ENCODE measurements at places on chromosomes 1 and 21.

- no peak for DNase-seq
These were observed 25.3 kb upstream of the FAAH start for GRCh38 chr1:46368791-46369190.

- DNase-seq = peak; percentile 40
These were observed 666 bp downstream of the PAFAH2 start for GRCh38 chr1:25996966-25997827.

- no peak for DNase-seq
These were observed 3.2 kb downstream of the FCRL2 start for GRCh38 chr1:157773493-157774350.

DNA sequence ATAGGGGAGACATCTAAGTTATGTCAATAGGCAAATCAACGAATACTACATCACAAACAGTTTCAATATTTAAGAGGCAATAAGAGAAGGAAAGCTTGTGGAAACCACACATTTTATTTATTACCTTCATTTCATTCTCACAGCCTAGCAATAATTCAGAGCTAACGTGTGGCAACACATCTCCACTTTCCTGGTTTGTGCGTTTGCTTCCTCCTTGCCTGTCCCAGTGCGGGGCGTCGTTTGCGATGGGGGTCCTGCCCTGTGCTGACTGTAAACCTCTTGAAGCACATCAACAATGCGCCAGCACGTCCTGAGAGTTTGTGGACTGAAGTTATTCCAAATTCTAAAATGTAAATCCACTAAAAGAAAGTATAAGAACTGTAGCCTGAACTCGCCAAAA lies 14.4 kb upstream of the VPS26C start:
- no peak for DNase-seq

DNA sequence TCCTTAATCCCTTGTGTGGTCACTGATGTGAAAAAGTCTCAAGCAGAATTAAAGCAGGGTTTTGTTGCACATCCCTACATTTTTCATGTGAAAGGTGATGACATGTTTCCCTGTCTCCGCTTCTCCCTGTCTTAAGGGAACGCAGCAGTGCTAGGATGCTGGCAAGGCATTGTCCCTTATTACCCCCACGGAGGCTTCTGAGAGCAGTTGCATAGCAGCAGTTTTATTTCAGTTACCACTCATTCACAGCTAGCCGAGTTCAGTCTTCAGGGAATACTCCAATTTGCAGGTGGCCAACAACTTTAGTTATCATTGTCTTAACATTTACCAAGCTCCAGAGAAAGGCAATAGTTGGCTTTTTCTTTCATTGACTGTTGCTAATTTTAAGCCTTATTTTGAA lies 89.1 kb downstream of the CLEC20A start:
- DNase-seq = no peak

DNA sequence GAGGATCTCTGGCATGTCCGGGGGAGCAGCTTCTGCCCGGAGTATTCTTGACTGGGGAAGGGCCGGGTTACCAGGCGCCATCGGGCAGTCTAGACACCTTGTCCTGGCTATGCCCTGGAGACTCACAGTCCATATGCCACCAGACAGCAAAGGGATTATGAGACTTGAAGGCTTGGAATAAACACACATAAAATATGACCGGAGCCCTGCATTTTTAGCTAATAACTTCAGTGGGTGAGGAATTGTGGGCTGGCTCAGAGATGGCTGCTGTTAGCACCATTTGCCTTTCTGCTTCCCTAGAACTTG lies 15.5 kb downstream of the NTPCR start:
- no peak for DNase-seq

GRCh38 chr1:62092110-62092509 lies 102.5 kb upstream of the L1TD1 start:
- no peak for DNase-seq

- DNase-seq = no peak
These were observed 225.7 kb downstream of the GREM2 start for GRCh38 chr1:240385985-240386978.

DNA sequence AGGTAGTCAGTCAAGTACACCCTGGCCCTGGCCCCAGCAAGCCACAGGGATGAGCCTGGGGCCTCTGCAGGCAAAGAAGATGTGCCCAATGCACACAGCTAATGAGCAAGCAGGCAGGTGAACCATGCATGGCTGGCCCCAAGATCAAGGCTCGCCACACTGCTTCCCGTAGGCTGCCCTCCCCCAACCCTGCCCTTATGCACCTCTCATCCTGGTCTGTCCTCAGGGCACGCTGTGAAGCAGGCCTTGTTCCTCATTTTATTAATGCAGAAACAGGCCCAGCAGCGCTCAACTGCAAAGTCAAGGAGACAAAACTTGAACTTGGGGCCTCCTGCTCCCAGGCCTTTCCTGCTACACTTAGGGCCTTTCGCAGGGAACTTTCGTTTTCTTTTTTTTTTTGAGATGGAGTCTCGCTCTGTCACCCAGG lies 35.6 kb upstream of the ID3 start:
- DNase-seq = no peak

GRCh38 chr21:34035619-34036354 lies 37.6 kb upstream of the MRPS6 start:
- DNase-seq = no peak

DNA sequence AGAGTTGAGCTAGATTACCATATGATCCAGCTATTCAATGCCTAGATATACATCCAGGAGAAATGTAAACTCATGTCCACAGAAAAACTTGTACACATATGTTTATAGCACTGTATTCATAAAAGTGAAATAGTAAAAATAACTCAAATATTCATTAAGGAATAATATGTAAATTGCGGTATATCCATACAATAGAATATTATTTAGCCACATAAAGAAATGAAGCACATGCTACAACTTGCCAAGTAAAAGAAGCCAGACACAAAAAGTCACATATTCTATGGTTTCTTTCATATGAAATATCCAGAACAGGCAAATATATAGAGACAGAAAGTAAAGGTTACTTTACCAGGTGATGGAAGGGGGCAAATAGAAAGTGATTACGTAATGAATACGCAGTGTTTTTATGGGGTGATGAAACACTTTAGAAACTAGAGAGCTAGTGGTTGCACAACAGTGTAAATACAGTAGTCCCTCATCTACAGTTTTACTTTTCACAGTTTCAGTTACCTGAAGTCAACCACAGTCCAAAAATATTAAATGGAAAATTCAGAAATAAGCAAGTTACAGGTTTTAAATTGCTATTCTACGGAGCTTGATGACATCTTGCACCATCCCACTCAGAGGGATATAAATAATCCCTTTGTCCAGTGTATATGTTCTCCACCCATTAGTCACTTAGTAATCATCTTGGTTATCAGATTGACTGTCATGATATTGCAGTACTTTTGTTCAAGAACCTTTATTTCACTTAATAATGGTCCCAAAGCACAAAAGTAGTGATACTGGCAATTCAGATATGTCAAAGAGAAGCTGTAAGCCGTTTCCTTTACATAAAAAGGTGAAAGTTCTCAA lies 62.3 kb downstream of the ZNF644 start:
- DNase-seq = no peak

- DNase-seq = no peak
These were observed 24.4 kb downstream of the SZRD1 start for GRCh38 chr1:16391411-16391810.

GRCh38 chr1:156493742-156494141 lies 6.8 kb downstream of the MEF2D start:
- DNase-seq = no peak

- DNase-seq = no peak
These were observed 116.3 kb upstream of the HP1BP3 start for GRCh38 chr1:20903437-20903836.
